ENCODE measurements at places on chromosomes 3 and 15. TPM values are rescaled to one million over a fixed set of nuclear protein-coding genes. Genes with fewer than 3 reads are reported as not detected.

GPR171 gene
- under 0.01 TPM for total RNA-seq

ASB14 gene
- total RNA-seq = not detected

CNTN4 gene
- 0.27 TPM for total RNA-seq

- no peak for DNase-seq
Measured at GRCh38 chr3:41026394-41027177, 172.7 kb upstream of the CTNNB1 start.

TRPM7 gene
- total RNA-seq = 18.6 TPM

CCNL1 gene
- total RNA-seq = 833 TPM
